NCI-H2029 treated with DMSO at 0.1 percent for 48 hours (cell line): ENCODE measurements at places on chromosomes 2 and 18.

GRCh38 chr2:234191819-234192407 is 141.4 kb downstream of the SPP2 start:
- DNase-seq, result peak; percentile 81

GRCh38 chr2:55408918-55409868 is 10.5 kb downstream of the CCDC88A start:
- no peak for DNase-seq

GRCh38 chr18:76468345-76469304 is 26.4 kb downstream of the ZNF516 start:
- no peak for DNase-seq

DNA sequence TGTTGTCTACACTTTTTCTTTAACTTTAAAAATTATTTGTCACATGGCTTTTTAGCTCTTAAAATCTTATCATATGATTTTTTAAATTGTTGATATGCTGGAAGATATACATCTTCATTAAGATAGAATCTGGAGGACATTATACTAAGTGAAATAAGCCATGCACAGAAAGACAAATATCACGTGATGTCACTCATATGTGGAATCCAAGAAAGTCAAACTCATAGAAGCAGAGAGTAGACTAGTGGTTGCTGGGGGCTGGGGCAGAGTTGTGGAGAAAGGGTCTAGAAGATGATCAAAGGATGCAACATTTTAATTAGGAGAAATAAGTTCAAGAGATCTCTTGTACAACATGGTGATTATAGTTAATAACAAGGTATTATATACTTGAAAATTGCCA is 280.9 kb downstream of the GULP1 start:
- no peak for DNase-seq

- DNase-seq, result no peak
Measured at GRCh38 chr18:10713409-10713808, 187.6 kb downstream of the NAPG start.

- no peak for DNase-seq
Measured at GRCh38 chr2:42602876-42603219, 34.4 kb downstream of the MTA3 start.

DNA sequence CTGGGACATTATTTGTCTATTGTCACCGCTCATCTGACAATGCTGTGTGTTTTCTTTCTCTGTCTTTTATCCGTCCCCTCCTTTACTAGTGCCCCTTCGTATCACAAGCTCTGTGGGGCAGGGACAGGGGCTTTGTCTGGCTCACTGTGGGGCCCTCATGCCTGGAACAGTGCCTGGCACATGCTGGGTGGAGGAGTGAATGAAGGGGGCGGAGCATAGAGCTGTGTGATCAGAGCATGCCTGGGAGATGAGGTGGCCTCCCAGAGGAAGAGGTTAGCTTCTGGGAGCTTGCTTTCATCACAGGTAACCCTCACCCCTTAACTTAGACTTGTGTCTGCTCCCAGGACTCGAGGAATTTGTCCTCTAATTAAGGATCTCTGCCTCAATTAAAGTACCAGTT is 16.4 kb downstream of the MTCL1 start:
- no peak for DNase-seq

DNA sequence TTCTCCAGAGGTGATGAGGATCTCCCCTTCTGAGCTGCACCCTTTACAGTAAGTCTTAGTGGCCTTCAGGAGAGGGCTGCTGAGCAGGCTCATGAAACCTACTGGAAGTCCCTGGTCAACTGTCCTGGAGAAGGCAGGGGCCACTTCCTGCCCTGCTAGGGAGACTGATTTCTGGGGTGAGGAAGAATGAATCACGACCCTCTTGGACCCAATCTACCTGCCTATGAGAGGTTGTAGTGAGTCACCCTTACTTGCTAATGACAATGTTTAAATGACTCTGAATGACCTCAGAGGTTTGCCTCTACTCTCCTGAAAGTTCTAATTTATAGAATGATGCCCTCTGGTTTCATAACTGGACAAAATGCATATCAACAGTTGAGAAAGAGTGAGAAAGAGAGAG is 79.4 kb upstream of the FAM136A start:
- DNase-seq, result no peak

GRCh38 chr2:108905906-108906305 is 83.1 kb downstream of the EDAR start:
- no peak for DNase-seq

- DNase-seq, result no peak
Measured at GRCh38 chr2:199940373-199940772, 14.9 kb downstream of the TYW5 start.

DNA sequence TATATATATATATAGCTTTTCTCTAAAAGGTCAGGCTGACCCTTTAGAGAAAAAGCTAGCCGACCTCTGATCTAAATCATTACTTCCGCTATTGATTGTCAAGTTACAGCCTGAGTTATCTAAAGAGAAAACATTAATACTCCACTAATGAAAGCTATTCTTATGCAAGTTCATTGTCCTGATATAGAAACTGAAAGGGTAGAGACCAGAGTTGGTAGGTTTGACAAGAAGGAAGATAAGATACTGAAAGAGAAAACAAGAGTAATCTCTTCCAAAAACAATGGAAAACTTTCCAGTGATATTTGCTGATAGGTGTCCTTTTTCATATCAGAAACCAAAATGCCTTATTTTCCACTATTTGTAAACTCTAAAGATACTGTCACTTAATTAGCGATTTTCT is 62.8 kb upstream of the SLC39A10 start:
- DNase-seq, result no peak

GRCh38 chr18:61797696-61798590 is 94.9 kb downstream of the RNF152 start:
- no peak for DNase-seq

DNA sequence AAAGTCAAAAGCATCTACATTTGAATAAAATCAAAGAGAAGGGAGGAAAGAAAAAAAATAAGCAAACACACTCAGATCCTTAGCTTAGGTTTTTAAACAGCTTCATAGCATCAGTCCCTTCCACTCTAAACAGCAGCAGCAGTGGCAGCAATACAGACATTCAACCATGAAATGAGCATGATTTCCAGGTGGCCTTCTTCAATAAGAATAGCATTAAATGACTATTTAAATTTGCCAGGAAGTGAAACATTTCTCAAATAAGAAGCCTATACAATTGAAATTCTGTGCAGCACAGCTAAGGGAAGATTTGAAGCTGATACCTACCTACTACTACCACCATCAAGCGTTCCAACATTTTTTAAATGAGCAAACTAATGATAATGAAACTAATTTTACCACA is 138.1 kb upstream of the REG3G start:
- DNase-seq, result no peak

DNA sequence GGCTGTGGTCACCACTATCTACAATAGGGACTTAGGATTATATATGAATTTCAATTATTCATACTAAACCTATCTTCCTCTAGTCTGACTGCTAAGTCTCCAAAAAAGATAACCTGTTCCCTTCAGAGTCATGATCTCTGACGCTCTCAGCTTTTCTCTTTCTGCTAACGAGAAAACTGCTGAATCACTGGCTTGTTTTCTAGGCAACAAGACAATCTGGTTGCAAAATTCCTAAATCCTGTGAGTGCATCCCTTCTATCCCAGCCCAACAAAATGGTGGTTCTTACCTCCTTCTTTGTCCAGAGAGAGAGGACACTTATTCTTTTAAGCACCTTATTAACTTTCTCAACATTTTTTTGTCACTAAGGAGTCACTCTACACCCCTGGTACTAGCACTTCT is 312.3 kb upstream of the PKDCC start:
- DNase-seq, result no peak

GRCh38 chr2:219638217-219638947 is 11.0 kb downstream of the SLC4A3 start:
- DNase-seq, result no peak

DNA sequence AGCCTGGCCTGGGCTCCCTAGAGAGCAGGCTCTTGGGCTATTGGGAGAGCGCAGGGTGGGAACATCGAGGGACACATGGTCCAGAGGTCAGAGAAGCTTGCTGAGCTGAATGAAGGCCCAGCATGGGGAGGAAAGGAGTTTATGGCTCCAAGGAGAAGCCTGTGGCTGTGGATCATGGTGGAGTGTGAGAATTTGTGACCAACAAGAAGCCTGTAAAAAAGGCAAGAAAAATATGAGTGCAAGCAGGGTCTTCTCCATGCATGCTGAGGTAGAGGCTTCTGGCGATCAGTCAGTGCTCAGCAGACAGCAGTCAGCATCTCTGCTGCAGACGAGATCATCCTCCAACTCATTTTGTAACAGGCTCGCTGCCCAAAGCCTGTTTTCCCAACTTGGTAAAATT is 1.3 kb upstream of the SCYGR3 start:
- DNase-seq, result no peak

GRCh38 chr2:221467610-221468009 is 104.5 kb downstream of the EPHA4 start:
- no peak for DNase-seq

GRCh38 chr2:241617431-241618154 is 19.4 kb downstream of the THAP4 start:
- peak; percentile 76 for DNase-seq

- no peak for DNase-seq
Measured at GRCh38 chr2:102226171-102226570, 39.3 kb downstream of the IL1RL2 start.

DNA sequence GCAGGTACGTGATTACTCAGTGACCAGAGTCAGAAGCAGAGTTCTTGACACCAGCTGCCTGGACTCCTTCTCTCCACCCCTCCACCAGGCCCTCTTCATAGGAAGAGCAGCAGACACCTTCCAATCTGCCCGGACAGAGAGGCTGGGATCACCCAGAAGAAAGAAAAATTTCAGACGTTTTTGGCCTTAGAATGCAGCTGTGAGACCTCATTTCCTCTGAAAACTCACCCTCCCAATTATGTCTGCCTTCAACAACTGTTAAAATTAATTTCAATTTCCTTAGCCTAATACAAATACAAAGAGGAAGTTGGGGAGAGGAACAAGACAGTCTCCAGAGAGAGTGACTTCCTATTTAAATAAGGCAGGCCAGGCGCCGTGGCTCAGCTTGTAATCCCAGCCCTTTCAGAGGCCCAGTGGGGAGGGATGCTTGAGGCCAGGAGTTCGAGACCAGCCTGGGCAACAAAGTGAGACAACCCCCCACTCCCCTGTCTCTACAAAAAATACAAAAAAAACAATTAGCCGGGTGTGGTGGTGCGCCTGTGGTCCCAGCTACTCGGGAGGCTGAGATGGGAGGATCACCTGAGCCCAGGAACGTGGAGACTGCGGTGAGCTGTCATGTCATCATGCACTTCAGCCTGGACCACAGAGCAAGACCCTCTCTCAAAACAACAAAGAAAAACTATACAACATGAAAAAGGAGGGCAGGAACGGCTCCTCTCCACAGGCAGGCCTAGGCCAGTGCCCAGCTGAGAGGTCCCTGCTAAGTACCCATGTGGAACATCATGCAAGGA is 1.6 kb downstream of the SLC66A2 start:
- DNase-seq, result no peak

- DNase-seq, result no peak
Measured at GRCh38 chr2:9805435-9806297, 37.6 kb upstream of the TAF1B start.

DNA sequence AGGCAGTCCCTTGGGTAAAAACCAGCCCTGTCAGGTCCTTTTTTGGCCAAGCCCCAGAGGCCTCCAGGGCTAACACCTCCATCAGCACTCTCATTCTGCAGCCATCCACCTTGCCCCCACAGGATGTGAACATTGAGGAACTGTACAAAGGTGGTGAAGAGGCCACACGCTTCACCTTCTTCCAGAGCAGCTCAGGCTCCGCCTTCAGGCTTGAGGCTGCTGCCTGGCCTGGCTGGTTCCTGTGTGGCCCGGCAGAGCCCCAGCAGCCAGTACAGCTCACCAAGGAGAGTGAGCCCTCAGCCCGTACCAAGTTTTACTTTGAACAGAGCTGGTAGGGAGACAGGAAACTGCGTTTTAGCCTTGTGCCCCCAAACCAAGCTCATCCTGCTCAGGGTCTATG is 7.3 kb downstream of the IL1F10 start:
- DNase-seq, result no peak

DNA sequence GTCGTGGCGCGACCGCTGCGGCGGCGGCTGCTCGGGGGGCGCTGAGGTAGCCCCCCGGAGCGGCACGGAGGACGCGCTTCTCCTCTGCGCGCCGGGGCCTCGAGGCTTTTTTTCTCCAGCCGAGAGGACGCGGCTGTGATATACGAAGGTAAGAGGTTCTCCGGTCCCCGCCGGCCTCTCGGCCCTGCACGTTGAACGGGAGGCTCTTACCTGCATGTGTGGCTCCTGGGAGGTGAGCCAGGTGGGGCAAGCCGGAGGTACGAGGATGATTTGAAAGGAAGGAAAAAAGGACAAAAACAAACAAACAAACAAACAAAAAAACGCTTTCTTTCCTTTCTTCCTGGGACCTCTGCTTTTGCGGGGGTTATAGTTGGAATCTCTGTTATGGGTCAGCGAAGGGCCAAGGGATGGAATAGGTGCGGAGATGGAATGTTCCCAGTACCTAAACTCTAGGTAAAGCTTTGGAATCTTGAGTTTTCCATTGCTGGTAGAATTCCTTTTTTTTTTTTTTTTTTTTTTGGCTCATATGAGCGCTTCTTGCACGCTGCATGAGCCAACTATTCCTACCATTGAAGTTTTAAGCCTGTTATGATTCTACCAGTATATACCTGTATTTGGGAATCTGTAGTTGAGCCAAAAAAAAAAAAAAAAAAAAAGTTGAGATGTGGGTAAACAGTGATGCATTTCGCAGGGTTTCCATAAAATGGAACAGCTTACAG is 674 bp downstream of the PTPN4 start:
- no peak for DNase-seq

DNA sequence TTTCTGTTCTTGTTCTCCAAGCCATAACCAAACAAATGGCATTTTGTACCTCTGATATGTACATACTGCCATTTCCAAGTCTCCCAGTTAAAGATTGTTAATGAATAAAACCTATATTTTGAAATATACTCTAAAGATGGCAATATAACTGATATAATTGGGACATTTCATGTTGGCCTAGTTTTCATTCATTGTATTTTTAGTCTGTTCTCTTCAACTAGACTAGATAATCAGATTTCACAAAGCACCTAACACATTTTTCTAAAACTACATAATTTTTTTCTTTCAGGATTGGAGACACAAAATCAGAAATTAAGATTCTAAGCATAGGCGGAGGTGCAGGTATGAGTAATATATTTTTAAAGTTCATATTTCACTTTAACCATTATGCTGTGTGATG is 5.6 kb downstream of the HNMT start:
- no peak for DNase-seq

GRCh38 chr2:23385748-23386338 is 864 bp downstream of the KLHL29 start:
- no peak for DNase-seq

GRCh38 chr2:30776831-30777635 is 30.2 kb downstream of the CAPN13 start:
- no peak for DNase-seq

DNA sequence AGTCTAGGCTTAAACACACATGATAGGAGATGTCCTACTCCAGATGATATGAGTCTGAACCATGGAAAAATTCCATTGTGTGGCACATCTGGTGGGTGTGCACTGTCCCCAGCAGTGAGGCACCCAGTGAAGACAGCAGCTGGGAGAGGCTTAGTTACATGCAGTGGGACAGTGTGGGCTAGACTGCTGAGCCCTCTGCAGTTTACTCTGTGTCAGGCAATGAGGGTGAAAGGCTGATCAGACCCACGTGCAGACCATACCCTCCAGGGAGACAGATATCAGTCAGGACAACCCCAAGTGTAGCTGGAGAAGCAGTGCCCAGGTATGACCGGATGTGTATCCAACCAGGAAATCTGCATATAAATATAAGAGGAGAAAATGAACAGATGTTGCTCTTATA is 13.4 kb downstream of the IL37 start:
- no peak for DNase-seq
